ENCODE measurements at places on chromosomes 2 and 18. TPM values are rescaled to one million over a fixed set of nuclear protein-coding genes. Genes with fewer than 3 reads are reported as not detected.
A peak's percentile ranks its signal among the peaks of the same experiment; 100 is the strongest.

DNA sequence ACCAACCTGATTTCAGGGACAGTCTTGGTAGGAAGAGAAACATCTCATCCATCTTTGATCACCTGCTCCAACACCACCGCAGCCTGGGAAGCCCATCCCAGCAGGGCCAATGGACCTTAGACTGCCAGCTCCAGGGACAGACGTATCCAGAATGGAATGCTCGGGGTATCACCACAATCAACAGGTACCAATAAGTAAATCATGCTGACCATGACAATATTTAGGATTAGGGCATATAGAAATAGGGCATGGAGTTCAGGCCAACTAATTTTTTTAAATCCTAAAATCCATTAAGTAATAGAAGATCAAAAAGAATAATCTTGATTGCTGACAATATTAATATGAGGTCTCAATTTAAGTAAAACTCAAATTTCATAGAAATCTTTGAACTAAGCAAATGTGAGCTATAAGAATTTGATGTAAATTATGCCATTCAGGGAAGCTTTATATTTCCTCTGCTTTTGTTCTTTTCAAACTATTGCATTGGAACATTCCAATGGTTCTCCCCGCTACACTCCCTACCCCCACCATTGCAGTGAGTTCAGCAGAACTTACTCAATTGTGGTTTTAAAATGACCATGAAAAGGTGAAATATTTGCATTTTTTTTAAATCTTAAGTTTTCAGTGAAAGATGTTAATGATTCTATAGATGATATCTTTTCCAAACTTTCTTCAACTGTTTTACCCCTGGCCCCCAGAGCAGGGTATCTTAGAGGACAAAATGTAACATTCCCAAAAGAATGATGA lies 138.6 kb downstream of the DNER start:
- no peak for DNase-seq

- DNase-seq, result no peak
These were observed 27.2 kb upstream of the FBLN7 start for GRCh38 chr2:112110966-112111365.

GAL3ST2 gene
- total RNA-seq, result not detected

NR4A2 gene
- not detected for total RNA-seq

DNA sequence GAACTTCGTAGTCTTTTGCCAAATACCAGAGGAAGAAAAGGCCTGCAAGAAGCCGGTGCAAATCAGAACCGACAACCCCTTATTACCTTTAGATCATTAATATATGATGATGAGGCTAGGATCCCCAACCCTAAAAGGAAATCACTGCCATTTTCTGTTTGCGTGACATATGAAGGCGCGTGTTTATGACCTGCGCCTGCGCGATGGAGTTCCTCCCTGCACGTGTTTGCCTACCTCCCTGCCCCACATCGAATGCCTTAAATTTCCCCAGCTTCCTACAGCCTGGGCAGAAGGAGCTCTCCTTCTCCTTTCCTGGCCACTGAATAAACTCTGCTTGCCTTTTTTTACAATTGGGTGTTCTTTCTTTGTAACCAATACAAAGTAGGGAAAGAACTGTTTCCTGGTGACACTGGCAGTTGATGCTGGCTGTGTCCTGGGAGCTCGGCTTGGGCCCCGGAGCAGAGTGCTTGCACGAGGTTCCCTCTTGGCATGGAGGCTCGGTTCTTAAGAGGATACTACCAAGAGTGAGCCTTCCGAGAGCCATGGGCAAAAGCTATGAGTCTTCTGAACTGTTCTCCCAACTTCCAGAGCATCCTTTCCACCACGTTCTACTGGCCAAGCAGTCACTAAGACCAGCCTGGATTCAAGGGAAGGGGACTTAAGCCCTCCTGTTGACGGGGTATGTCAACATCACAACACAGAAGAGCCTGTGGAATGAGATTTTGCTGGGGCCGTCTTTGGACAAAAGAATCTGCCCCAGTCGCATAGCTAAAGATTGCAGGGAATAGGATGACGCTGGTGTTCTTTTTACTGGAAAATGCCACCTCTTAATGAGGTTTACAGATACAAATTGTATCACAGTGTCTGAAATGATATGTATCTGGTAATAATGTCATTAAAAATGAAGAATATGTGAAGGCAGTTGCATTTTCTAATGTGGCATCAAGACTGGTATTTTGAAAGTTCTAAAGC lies 179.8 kb downstream of the SH3BP4 start:
- no peak for DNase-seq

- DNase-seq, result no peak
These were observed 158.6 kb downstream of the IRS1 start for GRCh38 chr2:226641008-226641407.

GALNT14 gene
- 32.3 TPM for total RNA-seq

DNA sequence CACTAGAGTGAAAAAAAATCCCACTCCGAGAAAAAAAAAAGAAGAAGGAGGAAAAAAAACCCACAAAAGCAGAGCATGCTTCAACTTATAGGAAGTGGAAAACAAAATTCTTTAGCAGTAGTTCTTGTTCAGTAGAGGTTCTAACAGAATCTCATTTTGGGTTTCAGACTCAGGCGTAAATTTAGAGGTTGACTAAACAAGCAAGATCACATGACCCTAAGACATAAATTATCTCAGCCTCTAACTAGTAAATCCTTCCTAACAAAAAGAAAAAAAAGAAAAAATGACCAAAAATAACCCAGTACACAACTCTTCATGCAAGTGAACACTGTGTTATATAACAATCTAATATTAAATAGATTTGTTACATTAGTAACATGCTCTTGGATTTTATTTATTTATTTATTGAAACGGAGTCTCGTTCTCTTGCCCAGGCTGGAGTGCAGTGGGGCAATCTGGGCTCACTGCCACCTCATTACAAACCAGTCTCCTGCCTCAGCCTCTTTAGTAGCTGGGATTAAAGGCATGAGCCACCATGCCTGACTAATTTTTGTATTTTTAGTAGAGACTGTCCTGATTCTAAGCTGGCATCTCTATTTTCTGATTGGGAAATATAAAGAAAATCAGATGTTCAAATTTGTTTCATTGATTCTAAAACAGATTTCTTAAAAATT lies 35.4 kb downstream of the PPP4R3B start:
- DNase-seq, result no peak

DNA sequence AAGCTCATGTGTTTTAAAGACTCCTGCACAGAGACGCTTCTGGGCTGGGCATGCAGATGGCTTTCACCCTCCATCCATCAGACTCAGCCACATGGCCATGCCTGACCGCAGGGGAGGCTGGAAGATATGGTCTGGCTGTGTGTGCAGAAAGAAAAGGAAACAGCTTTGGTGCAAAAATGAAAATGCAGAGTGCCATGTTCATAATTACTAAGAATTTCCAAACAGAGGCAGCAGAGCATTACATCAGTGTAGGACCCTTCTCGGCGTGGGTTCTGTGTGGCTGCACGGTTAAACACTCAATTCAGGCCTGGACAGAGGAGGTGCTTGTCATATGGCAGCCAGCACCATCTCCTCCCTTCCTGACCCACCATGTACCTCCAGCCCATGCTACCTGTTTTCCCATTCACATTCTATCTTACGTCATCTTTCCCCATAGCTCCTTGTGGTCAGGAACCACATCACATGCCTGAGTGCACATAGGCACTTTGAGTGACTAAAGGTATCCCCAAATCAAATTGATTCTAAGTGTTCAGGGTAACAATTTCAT lies 200.3 kb upstream of the ID2 start:
- DNase-seq, result peak; percentile 37

DNAH7 gene
- 0.27 TPM for total RNA-seq

DNA sequence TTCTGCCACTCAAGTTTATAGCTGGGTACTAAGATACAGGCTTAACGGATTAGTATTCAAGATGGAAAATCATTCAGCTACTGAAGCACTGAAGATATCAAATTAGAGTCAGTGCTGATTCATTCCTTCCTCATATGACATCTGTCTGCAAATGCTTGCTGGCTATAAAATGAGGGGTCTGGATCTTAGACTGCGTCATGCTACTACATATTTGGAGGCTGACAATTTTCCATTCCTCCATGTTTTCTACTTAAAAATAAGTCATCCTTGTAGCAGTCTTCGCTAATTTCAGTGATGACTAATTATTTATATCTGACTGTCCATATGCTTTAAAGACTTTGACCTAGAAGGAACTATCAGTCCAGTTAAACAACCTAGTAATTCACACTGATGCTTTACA lies 233.4 kb downstream of the RIT2 start:
- DNase-seq, result no peak

GRCh38 chr2:14634489-14635390 lies 2.2 kb downstream of the LRATD1 start:
- DNase-seq, result peak; percentile 61

DNA sequence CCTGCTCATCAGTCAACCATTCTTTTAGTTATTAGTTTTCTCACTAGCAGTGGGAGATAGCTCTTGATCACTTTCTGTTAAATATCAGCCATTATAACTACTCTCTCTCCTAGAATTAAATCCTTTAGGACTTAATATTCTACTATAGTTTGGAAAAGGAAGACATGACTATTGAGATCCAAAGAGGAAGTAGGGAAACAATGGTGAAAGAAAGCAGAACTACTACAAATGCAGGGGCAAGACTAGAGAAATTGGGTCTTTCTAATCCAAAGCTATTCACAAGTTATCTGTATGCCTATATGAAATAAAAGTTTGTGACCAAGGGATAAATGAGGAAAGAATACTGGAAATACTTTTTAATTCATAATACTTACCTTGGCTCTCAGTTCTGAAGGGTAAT lies 65.1 kb downstream of the SRBD1 start:
- no peak for DNase-seq

GRCh38 chr18:5527603-5528002 lies 16.2 kb downstream of the EPB41L3 start:
- DNase-seq, result peak; percentile 80

RTN4 gene
- total RNA-seq, result 137 TPM

Data from Daoy (cell line).